ENCODE measurements at places on chromosomes 4 and X.

DNA sequence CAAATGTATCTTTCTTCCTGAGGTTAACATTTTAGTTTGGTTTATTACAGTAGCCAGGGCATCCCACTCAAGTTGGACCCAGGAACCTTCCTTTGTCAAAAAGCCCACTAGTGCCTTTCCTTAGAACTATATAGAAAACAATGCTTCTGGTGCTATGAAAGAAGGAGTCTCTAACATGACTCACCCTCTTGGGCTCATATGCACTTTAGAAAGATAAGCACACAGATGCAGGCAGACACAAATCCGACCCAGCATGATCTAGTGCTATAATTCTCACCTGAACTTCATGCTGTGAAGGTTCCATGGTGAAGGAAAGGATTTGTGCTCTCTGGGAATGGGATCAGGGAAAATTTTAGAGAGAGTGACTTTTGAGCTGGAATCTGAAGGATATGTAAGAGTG lies 289.4 kb downstream of the ANKRD50 start:
- DNase-seq: no peak

- DNase-seq: no peak
Measured at GRCh38 chr4:119238068-119238722, 25.7 kb downstream of the USP53 start.

GRCh38 chrX:110743679-110744340 lies 51.8 kb downstream of the CHRDL1 start:
- no peak for DNase-seq

GRCh38 chr4:158080354-158080753 lies 92.5 kb downstream of the GASK1B start:
- DNase-seq: no peak

DNA sequence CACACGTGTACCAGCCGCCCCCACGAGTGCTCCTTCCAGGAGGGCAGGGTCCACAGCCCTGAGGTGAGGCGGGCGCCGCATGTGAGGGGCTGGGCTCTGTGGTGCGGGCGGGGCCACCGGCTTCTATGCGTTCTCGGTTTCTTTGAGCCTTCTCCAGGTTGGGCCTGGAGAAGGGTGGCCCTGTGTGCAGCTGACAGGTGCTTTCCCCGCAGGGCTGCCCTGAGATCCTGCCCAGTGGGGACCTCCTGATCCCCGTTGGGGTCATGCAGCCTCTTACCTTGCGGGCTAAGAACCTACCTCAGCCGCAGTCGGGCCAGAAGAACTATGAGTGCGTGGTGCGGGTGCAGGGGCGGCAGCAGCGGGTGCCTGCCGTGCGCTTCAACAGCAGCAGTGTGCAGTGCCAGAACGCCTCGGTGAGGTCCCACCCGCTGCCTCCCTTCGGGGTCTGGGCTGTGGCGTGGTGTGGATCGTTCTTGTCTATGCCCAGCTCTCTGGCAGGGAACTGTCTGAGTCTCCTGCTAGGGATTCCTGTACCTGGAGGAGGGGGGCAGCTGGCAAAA lies 6.8 kb downstream of the PLXNA3 start:
- no peak for DNase-seq

- no peak for DNase-seq
Measured at GRCh38 chr4:45679411-45679810, 444.4 kb downstream of the GABRG1 start.

DNA sequence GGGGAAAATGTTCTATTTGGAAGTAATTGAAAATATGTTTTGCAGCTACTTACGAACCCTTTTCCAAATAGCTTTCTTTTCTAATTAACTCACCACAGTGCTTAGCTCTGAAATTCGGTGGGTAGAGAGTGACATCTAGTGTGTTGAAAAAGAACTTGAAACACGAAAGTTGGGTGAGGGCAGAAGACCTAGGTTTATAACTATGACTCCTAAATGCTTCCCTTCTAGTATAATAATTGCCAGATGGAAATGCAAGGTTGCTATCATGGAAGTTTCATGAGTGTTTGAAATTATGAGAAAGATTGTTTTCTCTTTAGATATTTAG lies 77.3 kb upstream of the NOCT start:
- peak; percentile 10 for DNase-seq

DNA sequence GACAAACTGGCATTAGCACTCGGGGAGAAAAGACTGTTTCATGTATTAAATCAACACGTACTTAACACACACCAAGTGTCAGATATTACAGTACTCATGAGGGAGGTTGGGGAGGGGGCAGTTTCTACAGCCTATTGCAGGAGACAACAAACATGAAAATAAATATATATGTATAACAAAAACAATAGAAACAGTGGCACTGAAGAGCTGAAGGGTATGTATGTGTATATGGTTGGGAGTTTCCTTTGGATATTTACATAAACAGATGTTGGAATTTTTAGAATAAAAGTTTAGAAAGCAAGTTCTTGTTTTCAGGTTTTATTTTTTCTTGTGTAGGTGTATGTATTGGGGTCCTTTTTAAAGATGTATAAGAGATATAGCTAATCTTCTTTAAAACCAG lies 133.5 kb downstream of the ELOVL6 start:
- DNase-seq: no peak

GRCh38 chr4:110085131-110085530 lies 113.3 kb downstream of the ELOVL6 start:
- no peak for DNase-seq

All from NCI-H2171 (cell line).